ENCODE measurements at places on chromosomes 2 and 18. TPM values are rescaled to one million over a fixed set of nuclear protein-coding genes. Genes with fewer than 3 reads are reported as not detected.

MFSD2B gene
- not detected for total RNA-seq

AMER3 gene
- total RNA-seq, result not detected

KIF1A gene
- total RNA-seq, result not detected

OR6B2 gene
- total RNA-seq, result not detected

ATP8B1 gene
- total RNA-seq, result 6.3 TPM

NYAP2 gene
- not detected for total RNA-seq

SALL3 gene
- not detected for total RNA-seq

ZBTB14 gene
- total RNA-seq, result 5.4 TPM

CHRNG gene
- total RNA-seq, result not detected

CABYR gene
- 6.4 TPM for total RNA-seq

ING5 gene
- 18.5 TPM for total RNA-seq

SLC5A7 gene
- not detected for total RNA-seq

IL1R1 gene
- total RNA-seq, result 4.7 TPM

CCDC121 gene
- 1.0 TPM for total RNA-seq

ITM2C gene
- 25.3 TPM for total RNA-seq

DNAJC5G gene
- not detected for total RNA-seq

LIMS4 gene
- not detected for total RNA-seq

SPDYA gene
- not detected for total RNA-seq

FOXI3 gene
- total RNA-seq, result not detected

OXER1 gene
- total RNA-seq, result not detected

IL36A gene
- not detected for total RNA-seq

DAPL1 gene
- total RNA-seq, result 6.3 TPM

FEV gene
- not detected for total RNA-seq

SCN7A gene
- total RNA-seq, result not detected

REG3G gene
- total RNA-seq, result not detected

ARHGAP28 gene
- 0.99 TPM for total RNA-seq

LIPG gene
- 118 TPM for total RNA-seq

ACTR3 gene
- 174 TPM for total RNA-seq

SERPINB7 gene
- total RNA-seq, result 8.7 TPM

CD207 gene
- total RNA-seq, result not detected

TSPYL6 gene
- not detected for total RNA-seq

DNAJB2 gene
- total RNA-seq, result 21.4 TPM

MRPL33 gene
- 108 TPM for total RNA-seq

GALNT14 gene
- 34.3 TPM for total RNA-seq

ACKR3 gene
- 1.4 TPM for total RNA-seq
